Activated naive CD4-positive, alpha-beta T cell treated with anti-CD3 and anti-CD28 coated beads, Interleukin-2, amount 50 U/mL, for 72 hours (primary cell): ENCODE measurements at places on chromosomes 7 and 10. TPM values are rescaled to one million over a fixed set of nuclear protein-coding genes. Genes with fewer than 3 reads are reported as not detected.

DNA sequence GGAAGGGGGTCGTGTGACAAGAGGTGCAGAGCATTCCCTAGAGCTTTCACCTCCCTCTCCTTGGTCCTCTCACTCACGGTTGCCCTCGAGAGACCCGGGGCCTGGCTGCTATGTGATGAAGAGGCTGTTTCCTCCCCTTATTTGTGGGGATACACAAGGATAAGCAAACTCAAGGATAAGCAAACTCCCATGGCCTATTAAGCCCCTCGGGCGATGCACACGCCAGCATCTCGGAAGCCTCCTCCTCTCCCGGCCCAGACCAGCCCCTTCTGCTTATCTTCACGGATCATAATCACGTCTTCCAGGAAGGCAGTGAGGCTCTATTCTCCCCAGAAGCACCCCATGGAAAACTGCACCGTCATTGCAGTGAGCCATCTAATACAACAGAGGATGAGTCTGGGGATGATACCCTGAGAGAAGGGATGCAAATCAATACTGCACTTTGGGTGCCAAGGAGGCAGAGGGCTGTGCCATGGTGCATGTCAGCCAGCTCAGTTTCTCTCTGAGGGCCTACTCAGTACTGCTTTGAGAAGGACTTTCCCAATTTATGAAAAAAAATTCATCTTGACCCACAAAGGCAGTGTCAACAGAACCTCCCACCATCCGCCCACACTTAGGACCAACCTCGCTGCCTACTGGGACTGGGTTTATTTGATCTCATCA is 22.2 kb downstream of the TMEM273 start:
- no peak for DNase-seq

ANKRD30A gene
- not detected for total RNA-seq

DNA sequence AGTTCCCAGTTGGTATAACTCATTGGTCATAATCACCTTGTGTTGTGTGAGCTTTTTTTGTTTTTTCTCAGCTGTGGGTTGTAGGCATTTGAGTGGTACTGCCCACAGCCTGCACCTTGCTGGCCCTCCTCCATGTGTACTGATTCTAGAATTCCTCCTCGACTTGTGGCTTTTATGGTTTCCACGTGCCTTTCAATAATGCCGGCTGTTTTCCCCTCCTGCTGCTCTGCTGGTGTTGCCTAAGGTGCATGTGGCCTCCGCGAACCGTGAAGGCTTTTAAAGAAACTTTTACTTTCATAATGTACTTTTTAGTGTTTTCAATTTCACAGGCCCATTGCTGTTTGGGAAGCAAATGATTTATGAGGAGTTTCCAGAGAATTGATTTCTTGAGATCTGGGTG is 518.0 kb downstream of the REEP3 start:
- DNase-seq, result no peak

TAS2R3 gene
- 1.8 TPM for total RNA-seq

DNA sequence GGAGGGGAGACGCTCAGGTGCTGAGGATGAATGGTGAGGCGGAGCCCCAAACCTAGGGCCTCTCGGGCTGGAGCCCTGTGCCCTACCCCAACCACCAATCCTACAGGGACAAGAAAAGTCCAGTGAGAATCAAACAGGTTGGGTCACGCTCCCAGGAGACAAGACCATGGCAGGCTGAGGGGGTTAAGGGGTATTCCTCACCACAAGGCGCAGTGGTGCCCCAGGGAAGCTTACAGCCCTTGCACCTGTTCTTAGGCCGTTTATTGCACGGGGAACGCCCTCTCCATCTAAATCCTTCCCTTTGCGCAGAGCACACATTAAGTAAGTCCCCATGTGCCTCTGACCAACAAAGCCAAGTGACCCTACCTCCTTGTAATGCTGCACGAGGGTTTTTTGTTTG is 3.5 kb downstream of the FZD9 start:
- no peak for DNase-seq

- no peak for DNase-seq
These were observed 180.2 kb upstream of the FZD1 start for GRCh38 chr7:91083855-91084644.

GRCh38 chr10:25808372-25808771 is 125.7 kb upstream of the MYO3A start:
- no peak for DNase-seq

CPVL gene
- total RNA-seq, result not detected

SLC26A4 gene
- 2.5 TPM for total RNA-seq

LHFPL3 gene
- total RNA-seq, result not detected

TAC1 gene
- total RNA-seq, result 0.41 TPM

- no peak for DNase-seq
These were observed 31.0 kb upstream of the CBLL1 start for GRCh38 chr7:107712896-107713295.

- no peak for DNase-seq
These were observed 27.8 kb downstream of the CAV1 start for GRCh38 chr7:116552602-116553001.
